Midbrain (tissue), 1 donor: ENCODE measurements at places on chromosomes 3 and 15.

- DNase-seq, result no peak
Observed at GRCh38 chr3:144516026-144516425, 544.4 kb downstream of the DIPK2A start.

DNA sequence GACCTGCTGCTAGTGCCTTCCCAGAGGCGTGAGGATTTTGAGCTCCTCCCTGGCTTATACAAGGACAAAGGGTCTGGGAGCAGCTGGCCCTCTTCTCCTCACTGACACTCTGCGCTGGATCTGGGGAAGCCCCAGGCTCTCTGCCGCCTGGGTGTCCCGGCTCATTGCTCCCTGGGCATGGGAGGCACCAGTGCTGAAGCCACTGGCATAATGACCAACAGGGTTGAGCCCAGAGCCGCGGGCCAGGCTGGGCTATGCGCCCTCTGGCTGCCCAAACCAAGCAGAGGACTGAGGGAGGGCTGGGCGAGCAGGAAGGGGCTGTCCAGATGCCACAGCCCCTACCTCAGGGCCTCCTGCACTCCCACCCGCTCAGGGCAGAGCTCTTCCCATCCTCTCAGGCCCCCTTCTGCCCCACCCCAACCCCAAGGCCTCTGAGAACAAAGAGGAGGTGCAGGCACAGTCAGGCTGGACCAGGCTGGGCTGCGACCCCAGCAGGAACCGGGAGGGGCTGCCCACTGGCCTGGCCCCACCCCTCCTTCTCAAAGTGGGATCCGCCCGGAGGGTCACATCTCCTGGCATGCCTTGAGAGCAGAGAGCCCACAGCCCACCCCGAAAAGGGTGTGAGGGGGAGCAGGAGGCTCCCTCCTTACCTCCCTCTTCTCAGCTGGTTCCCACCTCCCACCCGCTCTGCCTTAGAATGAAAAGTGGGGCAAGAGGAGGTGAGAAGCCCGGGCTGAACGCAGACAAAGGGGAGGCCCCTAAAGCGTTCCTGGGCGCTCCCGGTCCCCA is 1.6 kb downstream of the LINGO1 start:
- DNase-seq, result peak; percentile 84

DNA sequence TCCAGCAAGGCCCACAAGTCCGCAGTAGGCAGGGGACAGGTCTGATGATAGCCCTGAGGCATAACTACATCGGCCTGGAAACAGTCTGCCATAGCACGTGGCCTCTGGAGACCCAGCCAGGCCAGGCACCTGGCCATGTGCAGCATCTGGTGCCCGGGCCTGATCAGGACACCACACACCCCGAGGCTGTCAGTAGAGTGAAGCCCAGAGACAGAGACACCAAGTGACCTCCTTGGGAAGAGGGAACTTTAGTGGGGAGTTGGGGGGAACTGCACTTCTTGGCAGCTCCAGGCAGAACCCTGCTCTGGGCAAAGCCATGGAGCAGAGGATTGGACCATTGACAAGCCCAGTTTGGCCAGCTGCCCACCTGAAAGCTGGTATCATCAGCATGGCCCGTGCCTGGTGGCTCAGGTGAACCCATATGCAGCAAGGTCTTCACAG is 1.2 kb downstream of the SHISA5 start:
- no peak for DNase-seq

DNA sequence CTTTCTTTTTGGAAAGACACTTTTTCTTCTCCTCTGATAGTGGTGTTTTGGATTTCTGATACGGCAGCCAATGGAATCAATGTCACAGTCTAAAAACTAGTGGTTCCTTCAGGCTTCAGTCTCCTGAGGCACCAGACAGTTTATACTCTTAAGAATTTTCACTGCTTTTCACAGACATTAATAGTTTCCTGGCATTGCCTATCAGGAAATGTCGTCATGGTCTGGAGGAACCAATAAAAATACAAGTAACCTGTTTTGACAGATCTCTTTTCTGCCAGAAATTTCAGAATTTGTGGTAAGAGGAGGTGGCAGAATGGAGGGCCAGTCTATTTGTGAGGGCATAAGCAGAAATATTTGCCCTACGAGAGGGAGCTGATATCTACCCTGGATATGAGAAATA is 44.8 kb downstream of the FILIP1L start:
- DNase-seq, result no peak

DNA sequence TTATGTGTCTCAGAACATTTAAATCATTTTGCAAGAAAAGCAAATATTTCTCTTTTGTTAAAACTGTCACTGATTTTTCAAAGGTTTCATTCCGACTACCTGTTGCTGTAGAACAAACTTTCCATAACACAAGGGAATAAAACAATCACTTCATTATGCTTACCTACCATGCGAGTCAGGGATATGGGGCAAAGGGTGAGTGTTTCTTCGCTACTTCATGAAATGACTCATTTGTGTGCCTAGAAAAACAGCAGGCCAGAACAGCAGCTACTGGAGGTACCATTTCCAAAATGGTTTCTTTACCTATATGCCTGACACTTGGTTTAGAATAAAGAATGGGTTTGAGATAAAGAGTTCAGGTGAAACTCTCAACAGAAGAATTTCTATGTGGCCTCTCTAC is 712.5 kb downstream of the PLOD2 start:
- DNase-seq, result no peak

- no peak for DNase-seq
Observed at GRCh38 chr3:70315021-70315420, 2.6 kb upstream of the MDFIC2 start.

DNA sequence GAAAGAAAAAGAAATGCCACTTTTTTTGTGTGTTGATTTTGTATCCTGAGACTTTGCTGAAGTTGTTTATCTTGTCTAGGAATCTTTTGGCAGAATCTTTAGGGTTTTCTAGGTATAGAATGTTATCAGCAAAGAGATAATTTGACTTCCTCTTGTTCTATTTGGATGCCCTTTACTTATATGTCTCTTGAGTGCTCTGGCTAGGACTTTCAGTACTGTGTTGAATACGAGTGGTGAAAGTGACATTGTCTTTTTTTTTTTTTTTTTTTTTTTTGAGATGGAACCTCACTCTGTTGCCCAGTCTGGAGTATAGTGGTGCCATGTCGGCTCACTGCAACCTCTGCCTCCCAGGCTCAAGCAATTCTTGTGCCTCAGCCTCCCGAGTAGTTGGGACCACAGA is 64.7 kb upstream of the NPHP3 start:
- DNase-seq, result no peak

DNA sequence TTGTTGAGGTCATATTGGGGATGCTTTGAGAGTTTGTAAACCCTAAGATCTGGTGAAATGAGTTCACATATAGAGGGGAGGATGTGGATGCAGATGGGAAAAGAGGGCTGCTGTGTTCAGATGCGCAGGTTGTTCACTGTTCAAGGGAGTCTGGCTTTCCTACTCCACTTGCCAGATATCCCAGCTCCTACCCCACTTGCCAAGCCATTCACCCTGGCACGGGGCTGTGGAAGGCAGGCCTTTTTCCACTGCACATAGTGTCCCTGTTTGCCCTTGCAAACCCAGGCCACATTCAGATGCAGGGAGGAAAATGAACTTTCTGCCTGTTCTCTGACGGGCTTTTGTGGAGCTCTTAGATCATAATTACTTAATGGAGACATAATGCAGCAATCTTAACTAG is 29.0 kb downstream of the CRABP1 start:
- peak; percentile 22 for DNase-seq

DNA sequence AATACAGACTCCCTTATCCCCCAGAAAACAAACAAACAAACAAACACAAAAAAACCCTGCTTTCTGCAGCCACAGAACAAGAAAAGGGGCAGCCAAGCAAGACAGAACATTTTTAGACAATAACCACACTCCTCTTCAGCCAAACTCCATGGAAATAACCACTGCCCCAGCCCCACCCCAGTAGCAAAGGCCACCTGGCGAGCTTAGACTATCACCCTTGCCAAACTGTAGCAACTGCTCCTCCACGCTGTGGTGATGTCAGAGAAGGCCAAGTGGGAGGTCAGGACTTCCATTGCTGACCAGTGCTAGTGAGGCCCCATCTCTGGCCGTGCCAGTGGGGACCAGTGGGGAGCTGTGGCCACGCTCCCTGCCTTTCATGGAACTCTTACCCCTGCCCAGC is 60.3 kb upstream of the CHRNA7 start:
- no peak for DNase-seq

DNA sequence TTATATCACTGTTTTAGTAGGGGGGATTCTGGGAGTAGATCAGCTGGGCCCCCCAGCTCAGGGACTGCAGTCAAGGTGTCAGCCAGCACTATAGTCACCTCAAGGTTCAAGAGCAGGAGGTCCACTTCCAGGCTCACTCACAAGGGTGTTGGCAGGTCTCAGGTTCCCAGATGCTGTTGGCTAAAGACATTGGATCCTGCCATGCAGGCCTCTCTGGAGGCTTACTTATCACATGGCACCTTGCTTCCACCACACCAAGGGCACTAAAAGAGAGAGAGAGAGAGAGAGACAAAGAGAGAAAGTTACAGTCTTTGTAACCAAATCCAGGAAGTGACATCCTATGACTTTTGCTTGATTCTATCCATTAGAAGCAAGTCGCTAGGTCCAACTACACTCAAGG is 7.5 kb upstream of the PPP1R14D start:
- DNase-seq, result no peak

- no peak for DNase-seq
Observed at GRCh38 chr3:76624164-76624563, 415.7 kb upstream of the ROBO2 start.

DNA sequence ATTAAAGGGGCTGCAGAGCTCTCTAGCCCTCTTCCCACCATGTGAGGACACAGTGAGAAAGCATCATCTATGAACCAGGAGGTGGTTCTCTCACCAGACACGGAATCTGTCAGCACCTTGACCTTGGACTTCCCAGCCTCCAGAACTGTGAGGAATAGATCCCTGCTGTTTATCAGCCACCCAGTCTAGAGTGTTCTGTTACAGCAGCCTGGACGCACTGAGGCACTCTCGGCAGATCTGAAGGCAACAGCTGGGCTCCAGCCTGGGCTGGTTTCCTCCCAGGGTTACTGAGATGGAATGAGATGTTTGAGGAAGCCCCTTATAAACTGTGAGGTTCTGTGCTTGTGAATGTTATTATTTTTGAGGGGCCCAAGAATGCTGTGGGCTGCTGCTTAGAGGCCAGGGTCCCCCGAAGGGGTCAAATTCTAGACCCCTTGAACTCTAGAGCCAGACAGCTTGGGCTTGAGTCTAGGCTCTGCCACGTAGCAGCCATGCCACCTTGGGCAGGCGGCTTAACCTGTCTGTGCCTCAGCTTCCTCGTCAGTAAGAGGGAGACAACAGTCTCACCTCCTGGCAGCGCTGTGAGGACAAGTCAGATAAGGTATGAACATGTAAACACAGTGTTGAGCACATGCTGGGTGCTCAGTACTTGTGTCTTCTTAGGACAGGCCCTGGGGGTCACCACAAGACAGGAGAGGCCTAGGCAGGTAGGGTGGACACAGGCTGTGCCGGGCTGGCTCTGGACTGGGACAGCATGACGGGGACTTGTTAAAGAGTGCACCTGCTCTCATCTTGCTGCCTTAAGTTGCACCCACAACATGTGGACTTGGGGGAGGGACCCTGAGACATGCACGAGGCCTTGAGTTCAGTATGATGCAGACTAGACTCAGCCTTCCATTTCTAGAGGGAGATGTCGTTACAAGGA is 49.2 kb downstream of the MGLL start:
- no peak for DNase-seq

- DNase-seq, result no peak
Observed at GRCh38 chr15:101466188-101466587, 23.3 kb downstream of the PCSK6 start.

- DNase-seq, result no peak
Observed at GRCh38 chr15:42385980-42386700, 26.8 kb downstream of the CAPN3 start.

- DNase-seq, result peak; percentile 81
Observed at GRCh38 chr3:107206141-107206540, 171.1 kb upstream of the CCDC54 start.

DNA sequence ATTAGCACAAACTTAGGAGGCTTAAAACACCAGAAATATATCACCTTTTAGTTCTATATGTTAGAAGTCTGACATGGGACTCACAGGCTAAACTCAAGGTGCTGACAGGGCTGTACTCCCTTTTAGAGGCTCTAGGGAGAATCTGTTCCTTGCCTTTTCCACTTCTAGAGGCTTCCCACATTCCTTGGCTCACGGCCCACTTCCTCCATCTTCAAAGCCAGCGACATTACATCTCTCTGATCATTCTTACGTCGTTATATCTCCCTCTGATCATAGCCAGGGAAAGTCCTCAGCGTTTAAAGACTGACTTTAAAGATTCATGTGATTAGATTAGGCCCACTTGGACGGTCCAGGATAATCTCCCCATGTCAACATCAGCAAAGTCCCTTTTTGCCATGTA is 166.3 kb downstream of the GREM1 start:
- DNase-seq, result no peak

DNA sequence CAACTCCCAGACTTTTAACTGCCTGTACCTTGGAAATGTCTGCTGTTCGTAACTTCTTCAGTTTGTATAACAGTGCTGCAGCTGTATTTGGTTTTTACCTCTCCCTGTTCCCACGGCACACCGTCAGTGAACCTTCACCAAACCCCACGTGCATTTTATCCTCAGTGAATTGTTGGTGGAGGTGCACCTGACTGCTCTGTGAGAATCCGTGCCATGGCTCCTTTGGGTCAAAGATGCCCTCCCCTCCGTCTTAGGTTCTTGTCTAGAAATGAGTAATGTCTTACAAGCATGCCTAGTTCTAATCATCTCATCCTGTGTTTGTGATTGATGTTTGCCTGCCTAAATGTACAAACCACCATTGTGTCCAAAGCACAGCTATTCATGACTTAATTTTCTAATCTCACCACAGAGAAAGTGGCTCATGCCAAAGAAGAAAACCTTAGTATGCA is 28.2 kb downstream of the TPM1 start:
- DNase-seq, result no peak

- DNase-seq, result no peak
Observed at GRCh38 chr3:72397586-72397985, 450.7 kb downstream of the SHQ1 start.

DNA sequence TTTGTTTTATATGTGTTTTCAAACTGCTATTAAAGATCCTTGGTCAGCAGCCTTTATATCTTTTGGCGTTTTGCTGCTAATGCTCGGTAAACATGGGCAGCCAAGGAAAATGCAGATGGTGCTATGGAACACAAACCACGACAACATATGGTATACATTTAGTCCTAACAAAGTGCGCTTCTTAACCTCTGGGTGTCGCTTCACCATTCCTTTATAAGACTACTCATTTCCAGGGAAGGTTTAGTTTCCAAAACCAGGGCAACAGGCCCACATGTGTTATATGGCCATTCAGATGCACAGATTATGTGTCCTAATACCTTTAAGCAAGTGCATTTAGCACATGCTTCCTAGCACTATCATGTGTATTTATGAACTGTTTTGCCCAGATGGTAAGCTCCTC is 14.7 kb downstream of the SHOX2 start:
- DNase-seq, result no peak

GRCh38 chr15:99712415-99712814 is 20.8 kb downstream of the LYSMD4 start:
- DNase-seq, result no peak

DNA sequence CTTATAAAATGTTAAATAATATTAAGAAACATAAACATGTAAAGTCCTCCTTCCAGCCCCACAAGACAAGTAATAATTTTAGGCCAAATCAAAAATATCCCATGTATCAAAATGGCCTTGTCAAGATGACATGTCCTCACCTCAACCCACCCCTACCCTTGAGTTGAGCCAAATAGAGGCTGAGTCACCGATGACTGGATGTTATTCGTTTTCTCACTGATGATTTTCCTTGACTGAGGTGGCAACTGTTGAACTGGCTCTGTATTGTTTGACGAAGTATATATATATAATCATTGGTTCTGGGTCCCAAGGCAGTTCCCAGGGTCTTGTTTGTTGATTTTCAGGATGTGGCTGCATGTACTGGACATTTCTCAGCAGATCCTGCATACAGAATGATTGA is 75.3 kb downstream of the TMEM108 start:
- DNase-seq, result no peak
